Renal pelvis (tissue), 12 donors: ENCODE measurements at places on chromosomes 2 and 18. TPM values are rescaled to one million over a fixed set of nuclear protein-coding genes. Genes with fewer than 3 reads are reported as not detected.

- no peak for DNase-seq
Observed at GRCh38 chr2:100317634-100318033, 4.7 kb downstream of the LONRF2 start.

DNA sequence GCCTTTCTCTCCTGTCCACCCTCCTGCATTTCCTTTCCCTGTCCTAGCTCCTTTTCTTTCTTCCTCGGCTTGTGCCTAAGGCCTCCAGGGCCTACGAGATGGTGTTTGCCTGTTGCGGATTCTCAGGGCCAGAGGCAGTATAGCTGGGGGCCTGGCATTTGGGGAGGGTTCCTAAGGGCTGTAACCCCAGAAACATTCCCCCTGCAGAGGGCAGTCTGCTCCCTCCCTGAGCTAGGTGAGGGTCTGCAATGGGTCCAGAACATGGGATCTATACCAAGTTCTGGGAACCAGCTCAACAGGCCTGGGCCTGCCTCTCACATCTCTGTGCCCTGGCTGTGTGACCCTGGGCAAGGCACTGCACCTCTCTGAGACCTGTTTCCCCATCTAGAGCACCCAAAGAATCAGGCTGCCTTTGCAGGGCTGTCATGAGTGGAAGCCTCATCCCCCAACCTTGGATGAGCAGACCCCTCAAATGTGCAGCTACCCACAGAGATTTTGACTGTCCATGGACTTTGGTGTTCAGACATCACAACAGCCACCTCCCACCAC, 97.5 kb downstream of the GLI2 start:
- DNase-seq, result no peak

DNA sequence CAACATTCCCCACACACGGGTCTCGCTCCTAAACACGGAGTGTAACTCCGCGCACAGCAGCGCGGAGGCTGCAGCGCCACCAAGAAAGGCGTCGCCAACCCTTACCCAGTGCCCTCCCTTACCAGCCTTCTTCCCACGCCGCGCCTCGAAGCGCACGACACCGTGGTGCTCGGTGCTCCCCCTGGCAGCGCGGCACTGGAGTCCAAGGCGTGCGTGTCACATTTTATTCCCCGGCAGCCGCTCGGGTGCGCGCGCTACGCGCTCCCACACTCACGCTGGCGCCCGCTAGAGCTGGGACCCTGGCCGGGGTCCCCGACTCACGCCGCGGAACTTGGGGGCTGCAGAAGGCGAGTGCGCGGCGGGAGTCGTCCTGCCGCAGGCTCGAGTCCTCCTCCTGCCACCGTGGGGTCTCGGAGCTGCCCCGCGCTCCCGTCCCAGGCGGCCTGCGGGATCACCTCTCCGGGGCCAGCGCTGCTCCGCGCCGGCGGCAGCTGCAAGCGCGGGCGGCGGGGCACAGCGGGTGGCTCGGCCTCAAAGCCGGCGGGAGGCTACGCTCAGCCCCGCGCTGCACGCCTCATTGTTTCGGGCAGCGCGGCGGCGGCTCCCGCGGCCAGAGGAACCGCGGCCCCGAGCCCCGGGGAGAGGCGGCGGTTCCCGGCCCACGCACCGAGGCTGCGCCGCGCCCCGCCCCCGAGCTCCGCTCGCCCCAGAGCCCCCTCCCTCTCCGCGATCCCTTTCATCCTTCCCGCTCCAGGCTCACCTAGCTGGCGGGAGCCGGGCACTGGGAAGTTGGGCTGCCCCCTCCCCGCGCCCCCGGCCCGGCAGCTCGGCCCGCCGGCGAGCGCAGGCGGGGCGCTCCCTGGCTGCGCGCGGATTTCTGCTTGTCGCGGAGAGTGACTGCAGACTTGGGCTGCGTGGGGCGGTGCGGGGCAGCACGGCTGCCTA, at the start of gene ST6GAL2:
ST6GAL2 (minus strand) TSS at position 197 of the 945 bp plus-strand sequence. CDS start 42,190 bp downstream, outside the sequence.
- DNase-seq, result peak; percentile 43

Gene POLR1B
- polyA plus RNA-seq, result 21.0 TPM
